DMS 273 treated with DMSO at 0.1 percent for 48 hours (cell line): ENCODE measurements at places on chromosomes 3 and 15.
A peak's percentile ranks its signal among the peaks of the same experiment; 100 is the strongest.

DNA sequence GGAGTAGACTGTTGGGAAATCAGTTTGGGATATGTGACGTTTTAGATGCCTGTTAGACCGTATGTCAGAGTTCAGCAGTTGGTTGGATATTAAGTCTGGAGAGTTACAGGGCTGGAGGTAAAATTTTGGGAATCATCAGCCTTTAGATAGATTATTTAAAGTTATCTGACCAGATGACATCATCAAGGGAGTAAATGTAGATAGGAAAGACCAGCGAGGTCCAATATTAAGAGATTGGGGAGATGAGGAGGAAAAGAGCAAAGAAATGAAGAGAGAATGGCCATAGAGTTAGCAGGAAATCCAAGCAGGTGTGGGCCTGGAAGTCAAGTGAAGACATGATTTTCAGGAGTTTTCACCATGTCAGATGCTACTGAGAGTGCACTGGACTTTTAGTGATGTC is 3.1 kb downstream of the NDUFB4 start:
- no peak for DNase-seq

DNA sequence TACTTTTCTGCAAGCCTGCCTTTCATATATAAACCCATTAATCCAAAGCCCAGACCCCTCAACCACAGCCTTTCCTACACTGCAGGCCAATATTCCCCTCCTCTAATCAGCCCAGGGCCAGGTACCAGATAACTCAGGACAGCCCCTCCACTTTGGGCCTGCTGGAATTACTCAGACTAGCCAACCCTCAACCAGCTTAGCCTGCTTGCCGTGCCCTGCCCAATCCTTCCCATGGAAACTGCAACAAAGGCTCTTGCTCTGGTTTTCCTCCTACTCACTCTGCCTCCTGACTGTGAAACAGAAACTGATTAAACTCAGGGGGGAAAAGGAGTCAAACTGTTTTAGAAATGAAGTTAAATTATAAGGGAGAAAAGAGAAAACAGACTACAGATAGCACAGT is 248.1 kb downstream of the KLF13 start:
- DNase-seq = no peak

- DNase-seq = no peak
Observed at GRCh38 chr15:66850078-66850991, 148.3 kb downstream of the SMAD6 start.

DNA sequence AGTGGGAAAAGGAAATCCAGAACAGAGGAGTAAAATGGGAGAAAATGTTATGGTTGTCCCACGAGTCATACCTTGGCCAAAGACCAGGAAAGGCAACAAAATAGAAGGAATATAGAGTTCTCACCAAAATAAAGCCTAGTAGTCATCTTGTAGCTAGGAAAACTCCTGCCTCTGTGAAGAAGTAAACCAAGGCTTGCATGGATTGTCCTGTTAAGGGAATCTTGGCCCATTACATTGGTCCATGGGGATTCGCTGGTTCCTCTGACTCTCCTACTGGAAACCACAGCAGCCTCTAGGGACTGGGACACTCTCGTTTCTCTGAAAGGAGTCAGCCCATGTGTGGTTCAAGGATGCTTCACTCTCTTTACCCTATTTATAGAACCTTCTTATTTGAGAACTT is 62.9 kb upstream of the FNDC3B start:
- DNase-seq = no peak

GRCh38 chr3:64392001-64392400 is 166.7 kb upstream of the PRICKLE2 start:
- DNase-seq = no peak

- no peak for DNase-seq
Observed at GRCh38 chr3:52982839-52983238, 63.0 kb downstream of the SFMBT1 start.

DNA sequence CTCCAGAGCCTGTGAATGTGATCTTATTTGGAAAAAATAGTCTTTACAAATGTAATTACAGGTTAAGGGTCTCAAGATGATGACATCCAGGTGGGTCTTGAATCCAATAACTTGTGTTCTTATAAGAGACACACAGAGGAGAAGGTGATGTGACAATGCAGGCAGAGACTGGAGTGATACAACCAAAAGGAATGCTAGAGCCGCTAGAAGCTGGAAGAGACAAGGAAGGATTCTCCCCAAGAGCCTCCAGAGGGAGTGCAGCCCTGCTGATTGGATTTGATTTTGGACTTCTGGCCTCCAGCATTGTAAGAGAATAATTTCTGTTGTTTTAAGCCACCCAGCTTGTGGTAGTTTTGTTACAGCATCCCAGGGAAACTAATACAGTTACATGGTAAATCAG is 9.7 kb downstream of the MYH15 start:
- no peak for DNase-seq

DNA sequence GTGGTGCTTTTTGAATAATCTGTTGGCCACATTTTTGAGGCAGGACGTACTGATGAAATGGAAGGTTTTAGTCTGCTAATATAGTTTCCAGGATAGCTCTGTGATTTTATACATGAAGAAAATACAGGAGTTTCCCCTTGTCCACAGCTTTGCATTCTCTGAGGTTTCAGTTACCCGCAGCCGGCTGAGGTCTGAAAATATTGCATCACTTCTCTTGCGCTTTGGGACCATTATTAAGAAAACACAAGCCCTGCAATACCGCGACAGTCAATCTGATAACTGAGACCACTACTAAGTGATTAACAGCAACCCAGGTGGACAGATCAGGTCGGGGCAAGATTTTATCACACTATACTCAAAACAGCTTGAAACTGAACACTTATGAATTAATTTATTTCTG is 33.0 kb downstream of the BLM start:
- no peak for DNase-seq

- peak; percentile 42 for DNase-seq
Observed at GRCh38 chr3:56801662-56802377, at the start of gene ARHGEF3. Gene ARHGEF3, minus strand, starts transcription at chr3:56801949. Its CDS starts 151 bp downstream, at chr3:56801798.

DNA sequence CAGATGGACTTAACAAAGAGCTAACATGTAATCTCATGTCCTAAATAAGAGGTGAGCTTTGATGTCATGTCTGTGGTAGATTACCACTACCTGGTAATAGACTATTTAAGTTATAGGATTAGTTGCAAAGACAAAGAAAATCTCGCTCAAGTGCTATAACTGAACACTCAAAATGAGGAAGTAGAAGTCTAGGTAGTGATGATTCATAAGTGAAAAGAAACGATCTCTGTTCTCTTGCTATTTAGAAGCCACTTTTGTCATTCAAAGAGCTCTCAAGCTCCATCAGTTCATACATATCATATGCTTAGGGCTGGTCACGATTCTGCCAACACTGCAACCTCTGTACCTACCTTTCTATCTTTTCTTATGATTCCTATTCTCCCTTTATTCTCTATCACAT is 110.9 kb downstream of the EDEM1 start:
- no peak for DNase-seq

DNA sequence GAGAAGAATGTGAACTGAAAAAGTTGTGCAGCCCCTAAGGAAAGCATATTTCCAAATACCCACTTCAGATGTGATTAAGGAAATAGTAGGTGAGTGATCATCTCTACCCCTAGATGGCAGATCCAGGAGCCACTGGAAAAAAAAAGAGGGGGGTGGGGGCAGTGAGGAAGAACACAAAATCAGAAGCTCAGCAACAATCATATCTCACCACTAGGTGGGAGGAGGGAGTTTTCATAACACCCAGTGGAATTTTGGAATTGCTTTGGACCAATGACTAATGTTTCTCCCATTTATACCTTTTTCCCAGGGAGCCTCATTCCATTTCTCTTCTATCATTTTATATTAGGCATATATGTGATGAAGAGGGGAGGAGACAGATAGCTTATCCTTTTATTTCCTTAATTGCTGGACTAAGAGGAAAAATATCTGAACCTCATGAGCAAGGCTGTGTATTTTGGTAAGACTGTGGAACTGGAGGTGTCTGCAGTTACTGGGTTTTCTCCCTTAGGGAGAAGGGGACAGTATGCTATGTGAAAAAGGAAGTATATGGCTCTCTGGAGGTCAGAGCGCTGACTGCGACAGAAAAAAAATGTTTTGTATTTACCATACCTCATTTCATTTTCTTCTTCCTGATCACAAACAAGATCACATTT is 363.4 kb downstream of the GAP43 start:
- DNase-seq = peak; percentile 64

DNA sequence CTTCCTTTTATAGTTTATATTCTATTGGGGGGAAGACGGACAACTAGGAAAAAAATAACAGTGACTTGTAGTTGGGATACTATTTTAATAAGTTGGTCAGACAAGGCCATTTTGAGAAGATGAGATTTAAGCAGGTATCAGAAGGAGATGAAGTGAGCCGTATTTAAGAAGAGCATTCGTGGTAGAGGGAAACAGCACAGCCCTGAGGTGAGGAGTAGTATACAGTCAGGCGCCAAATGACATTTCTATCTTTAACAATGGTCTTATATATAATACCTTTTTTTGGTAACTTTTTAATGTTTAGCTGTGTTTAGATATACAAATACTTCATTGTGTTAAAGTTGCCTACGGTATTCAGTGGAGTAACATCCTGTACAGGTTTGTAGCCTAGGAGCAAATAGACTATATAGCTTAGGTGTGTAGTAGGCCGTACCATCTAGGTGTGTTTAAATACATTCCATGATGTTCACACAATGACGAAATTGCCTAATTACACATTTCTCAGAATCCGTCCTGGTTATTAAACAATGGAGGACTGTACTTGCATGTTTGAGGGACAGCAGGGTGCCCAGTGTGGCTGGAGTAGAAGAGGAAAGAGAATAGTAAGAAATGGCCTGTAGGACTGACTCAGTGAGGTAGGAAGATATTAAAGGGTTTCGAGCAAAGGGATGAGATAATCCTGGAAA is 1.6 kb downstream of the NKTR start:
- DNase-seq = no peak
